ENCODE measurements at places on chromosomes 4 and X.

GRCh38 chrX:135931644-135932487 lies 38.4 kb downstream of the SAGE1 start:
- peak; percentile 12 for DNase-seq

GRCh38 chrX:84224741-84225140 lies 36.7 kb upstream of the RPS6KA6 start:
- DNase-seq, result no peak

DNA sequence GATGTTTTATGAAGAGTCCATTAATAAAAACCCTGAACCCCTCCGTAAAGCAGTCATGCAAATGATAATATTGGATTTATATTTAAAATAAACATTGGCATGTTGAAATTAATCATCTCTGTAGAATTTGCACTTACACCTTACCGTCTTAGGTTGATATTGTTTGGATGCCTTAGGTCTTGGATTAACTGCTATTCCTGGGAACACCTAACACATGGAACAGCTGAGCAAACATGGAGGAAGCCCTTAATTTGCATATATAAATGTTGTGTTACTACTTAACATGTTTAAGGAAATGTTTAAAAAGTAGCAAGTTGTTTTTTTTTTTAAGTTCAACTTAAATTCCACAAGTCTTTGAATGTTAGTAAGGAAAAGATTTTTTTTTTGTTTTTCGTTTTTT lies 62.5 kb downstream of the NSD2 start:
- DNase-seq, result no peak

DNA sequence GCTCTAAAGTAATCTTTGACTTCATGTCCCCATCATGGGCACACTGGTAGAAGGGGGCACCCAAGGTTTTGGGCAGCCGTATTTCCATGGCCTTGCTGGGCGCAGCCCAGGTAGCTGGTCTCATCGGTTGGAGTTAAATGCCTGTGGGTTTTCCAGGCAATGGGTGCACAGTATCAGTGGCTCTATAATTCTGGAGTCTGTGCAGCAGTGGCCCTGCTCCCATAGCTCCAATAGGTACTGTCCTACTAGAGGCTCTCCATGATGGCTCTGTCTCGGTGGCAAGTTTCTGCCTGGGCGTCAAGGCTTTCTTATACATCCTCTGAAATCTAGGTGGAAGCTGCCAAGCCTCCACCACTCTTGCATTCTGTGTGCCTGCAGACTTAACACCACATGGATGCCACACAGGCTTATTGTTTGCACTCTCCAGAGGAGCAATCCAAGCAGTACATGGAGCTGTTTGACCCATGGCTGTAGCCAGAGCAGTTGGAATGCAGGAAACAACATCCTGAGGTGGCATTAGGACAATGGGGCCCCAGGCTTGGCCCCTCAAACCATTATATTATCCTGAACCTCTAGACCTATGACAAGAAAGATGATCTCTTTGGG lies 60.5 kb upstream of the UGT8 start:
- no peak for DNase-seq

- no peak for DNase-seq
Measured at GRCh38 chr4:15755321-15756155, 22.6 kb upstream of the CD38 start.

DNA sequence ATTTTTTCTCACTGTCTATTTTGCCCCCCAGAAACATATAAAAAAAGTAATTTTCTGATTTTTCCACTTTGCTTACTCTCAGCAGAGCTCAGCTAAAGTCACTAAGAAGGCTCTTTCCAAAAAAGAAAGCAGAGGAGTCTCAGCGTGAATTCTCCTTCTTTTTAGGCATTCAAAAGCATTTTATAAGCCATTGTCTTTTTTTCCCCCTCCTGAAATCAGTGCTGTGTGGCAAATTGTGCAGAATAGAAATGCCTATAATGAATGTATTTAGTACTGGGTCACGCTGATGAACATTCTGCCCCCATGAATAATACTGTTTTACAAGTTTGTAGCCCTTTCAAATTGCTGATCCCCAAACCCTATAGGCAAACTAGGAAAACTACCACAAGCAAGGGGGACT lies 1.6 kb upstream of the PCDH18 start:
- no peak for DNase-seq

GRCh38 chr4:175790083-175790482 lies 22.0 kb downstream of the GPM6A start:
- DNase-seq, result no peak

GRCh38 chr4:26864899-26865298 lies 4.3 kb downstream of the STIM2 start:
- no peak for DNase-seq

DNA sequence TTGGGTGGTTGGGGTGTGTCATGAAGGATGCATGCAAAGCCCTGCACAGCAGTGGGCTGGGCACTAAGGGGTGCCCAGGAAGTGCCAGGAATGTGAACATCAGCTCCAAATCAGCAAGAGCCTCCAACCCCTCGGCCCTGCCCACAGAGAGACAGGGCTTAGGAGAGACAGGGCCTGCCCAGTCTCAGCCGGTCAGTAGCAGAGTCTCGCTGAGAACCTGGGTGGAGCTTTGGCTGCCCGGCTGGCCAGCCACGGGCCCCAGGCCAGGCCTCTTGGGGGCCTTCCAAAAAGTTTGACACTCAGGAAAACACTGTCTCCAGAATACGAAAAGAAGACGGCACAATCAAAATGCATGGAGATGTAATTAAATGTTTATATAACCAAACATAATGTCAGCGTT lies 4.3 kb upstream of the MXD4 start:
- no peak for DNase-seq

- no peak for DNase-seq
Measured at GRCh38 chr4:77581724-77582123, 23.9 kb upstream of the CXCL13 start.

DNA sequence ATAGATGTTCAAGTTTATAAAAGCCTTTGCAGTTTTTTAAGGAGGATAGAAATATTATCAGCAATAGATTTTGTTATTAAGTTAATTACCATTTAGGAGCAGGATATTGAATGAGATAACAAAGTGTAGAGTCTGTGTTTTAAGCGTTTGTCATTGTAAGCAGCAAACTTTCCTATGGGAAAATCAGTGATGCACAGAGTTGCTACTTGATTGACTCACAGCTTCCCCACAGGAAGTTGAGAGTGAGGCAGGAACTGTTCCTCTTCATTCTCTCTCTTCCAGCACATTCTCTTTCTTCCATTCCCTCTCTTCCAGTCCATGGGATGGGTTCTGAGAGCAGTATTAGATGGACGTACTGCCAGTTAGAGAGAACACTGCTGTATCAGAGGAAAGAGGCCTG lies 867.7 kb upstream of the AGA start:
- no peak for DNase-seq

DNA sequence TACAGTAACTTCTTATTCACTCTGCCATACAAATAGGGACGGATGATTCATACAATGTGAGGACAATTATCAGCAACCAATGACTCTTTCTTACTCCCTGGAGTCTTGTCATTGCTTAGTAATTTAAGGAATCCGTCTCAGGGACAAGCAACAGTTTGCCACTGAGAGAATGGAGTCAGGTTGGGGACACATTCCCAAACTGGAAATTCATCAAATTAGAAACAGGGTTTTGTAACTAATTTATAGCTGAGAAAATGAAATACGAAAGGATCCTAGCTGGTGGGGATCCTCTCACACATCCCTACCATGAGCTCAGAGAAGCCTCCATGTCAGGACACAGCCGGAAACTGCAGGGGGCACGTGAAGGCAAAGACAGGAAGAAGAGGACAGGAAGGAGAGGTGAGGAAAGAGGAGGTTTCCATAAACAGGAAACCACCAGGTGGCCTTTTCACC lies 50.4 kb upstream of the KDR start:
- DNase-seq, result no peak

GRCh38 chr4:176013476-176014247 lies 52.0 kb upstream of the WDR17 start:
- DNase-seq, result no peak

DNA sequence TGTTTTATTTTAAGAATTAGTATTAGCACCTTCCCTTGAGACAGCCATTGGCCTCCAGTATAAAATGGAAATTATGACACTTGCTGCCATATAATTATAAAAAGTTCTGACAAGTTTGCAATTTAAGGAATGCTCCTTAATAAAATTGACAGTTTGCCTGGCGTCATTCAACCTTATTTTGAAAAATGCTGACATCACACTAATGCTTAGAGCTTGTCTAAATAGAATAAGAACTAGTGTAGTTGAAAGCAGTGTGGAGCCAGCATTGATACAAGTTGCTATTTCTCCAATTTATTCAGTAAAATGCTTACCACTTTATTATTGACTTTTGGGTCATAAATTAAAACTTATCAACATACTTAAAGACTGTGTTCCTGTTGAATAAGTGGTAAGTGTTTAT lies 54.3 kb upstream of the ARX start:
- no peak for DNase-seq

DNA sequence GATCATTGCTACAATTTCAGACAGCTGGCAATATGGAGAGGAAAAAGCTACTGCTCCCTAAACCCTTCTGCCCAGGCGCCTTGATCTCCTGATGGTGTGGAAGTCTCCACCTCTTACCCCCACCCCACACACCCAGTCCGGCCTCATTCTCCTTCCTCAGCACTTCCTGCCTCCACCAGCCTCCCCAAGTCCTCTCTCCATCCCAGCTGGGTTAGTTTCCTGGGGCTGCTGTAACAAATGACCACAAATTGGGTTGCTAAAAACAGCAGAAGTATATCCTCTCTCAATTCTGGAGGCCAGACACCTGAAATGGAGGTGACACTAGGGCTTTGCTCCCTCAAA lies 1.1 kb upstream of the CCNQ start:
- no peak for DNase-seq

DNA sequence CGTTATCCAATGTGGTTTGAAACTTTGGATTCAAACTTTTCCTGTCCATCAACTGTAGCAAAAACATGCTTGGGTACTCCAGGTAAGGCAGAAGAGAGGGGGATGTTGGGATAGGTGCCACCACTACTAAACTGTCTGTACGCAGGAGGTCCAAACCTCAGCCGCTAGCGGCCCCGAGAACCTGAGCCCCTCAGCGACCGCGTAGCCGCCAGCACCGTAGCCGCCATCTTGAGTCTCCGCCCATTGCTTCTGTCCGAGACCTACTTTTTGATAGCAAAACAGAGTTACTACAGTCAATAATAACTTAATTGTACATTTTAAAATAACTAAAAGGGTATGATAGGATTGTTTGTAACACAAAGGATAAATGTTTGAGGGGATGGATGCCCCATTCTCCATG lies 119.9 kb upstream of the GRID2 start:
- DNase-seq, result no peak

GRCh38 chr4:21947791-21948346 lies 703 bp downstream of the KCNIP4 start:
- no peak for DNase-seq

DNA sequence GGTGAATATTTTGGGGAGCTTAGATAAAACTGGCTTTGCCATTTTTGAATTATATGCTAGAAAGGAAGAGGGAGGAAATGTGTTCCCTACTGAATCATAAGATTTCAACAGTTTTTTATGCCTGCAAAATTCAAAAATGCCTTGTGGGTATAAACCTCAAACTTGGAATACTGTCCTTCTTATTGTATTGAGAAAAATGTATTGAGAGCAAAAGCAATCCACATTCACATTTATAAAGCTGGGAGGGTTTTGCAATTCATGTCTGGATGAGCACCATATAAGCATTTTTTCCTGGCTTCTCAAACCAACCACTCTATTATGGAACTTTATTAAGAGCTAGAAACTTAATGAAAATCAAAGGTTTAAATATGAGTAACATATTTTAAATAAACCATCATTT lies 289.8 kb downstream of the PCDH7 start:
- no peak for DNase-seq

DNA sequence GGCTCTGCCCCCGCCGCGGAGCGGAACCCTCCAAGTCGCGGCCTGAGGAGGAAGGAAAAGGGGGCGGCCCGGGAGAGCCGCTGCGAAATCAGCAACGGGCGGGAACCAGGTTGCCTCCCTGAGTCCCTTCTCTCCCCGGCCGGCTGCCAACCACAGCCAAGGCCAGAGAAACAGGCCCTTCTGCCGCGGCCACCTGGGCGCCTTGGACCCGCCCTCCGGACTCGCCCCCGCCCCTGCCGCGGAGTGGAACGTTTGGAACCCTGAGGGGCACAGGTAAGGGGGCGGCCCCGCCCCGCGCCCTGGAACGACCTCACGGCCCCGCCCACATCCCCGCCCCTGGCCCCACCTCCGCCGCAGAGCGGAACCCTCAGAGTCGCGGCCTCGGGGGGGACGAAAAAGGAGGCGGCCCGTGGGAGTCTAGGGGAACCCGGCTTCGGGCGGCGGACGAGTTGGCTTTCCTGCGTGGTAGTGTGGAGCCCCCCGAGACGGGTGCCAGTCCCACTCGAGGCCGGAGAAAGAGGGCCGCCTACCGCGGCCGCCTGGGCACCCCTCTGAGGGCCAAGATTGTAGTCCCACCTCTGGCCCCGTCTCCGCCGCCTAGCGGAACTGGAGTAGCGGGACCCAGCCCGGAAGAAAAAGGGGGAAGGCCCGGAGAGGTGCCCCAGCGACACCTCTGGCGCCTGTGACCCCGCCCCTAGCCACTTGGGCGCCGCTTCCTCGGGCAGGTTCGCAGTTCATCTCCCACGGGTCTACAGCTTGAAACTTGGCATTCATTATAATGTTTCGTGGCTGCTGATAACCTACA lies 669 bp upstream of the PHKA2 start:
- peak; percentile 67 for DNase-seq

DNA sequence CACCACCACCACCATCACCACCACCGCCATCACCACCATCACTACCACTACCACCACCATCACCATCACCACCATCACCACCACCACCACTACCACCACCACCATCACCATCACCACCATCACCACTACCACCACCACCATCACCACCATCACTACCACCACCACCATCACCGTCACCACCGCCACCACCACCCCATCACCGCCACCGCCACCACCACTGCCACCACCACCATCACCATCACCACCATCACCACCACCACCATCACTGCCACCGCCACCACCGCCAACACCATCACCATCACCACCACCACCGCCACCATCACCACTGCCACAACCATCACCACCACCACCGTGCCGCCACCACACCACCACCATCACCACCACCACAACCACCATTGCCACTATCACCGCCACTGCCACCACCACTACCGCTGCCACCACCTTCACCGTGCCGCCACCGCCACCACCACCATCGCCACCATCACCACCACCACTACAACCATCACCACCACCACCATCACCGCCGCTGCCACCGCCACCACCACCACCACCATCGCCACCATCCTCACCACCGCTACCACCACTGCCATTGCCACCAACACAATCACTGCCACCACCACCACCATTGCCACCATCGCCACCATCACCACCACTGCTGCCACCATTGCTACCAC lies 1511.3 kb upstream of the AGA start:
- no peak for DNase-seq

DNA sequence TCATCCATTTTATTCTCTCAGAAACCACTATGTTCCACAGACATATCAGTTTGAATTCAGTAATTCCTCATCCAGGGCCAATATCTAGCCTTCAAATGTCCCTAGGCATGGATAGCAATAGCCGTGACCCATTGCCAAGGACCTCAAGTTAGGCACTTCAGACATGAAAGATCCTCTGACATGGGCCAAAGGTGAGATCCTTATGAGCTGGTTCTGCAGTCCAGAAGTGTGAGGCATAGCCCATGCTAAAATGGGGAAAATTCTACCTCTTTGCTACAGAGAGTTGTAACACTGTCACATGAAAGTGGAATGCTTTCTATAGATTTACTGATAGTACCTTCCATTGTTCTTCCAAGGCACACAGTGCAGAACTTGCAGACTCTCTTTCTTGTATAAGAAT lies 349.7 kb upstream of the GALNT7 start:
- DNase-seq, result no peak

Measured in hippocampal formation (tissue), 2 donors.